ENCODE measurements at places on chromosomes 6 and 20.

- no peak for DNase-seq
Observed at GRCh38 chr20:16308754-16309153, 264.5 kb downstream of the KIF16B start.

GRCh38 chr6:74018825-74019224, 322.8 kb downstream of the CD109 start:
- DNase-seq: no peak

GRCh38 chr20:16206817-16207216, 366.4 kb downstream of the KIF16B start:
- no peak for DNase-seq

DNA sequence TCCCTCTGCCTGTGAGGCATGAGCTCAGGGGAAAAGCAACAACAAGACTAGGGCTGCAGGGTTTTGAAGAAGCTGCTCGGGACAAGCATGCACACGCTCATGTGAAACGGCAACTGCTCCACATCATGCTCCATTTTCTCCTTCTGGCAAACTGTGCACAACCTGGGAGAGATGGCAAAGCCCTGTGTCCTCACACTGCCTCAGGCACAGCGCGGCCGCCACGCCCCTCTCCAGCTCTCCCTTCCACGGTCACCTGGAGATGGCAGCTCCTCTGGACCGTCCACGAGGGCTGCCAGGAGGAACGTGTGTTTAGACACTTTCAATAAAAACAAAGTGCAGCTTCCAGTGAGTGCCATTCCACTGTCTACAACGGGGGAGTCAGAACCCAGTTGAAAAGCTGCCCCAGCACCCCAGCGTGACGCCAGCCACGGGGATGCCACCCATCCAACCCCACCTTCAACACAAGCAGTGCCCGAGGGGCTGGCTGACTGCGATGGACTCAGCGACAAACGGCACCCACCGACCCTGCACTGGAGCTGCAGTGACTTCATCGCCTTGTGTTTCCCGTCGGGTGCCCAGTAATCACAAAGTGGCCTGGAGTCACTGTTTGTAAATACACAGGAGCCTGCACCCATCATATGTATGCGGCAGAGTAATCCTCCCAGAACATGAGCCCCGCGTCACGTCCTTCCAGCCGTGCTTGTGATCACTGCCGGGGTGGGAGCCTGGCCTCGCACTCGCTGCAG, 16.1 kb downstream of the SMOC2 start:
- no peak for DNase-seq

DNA sequence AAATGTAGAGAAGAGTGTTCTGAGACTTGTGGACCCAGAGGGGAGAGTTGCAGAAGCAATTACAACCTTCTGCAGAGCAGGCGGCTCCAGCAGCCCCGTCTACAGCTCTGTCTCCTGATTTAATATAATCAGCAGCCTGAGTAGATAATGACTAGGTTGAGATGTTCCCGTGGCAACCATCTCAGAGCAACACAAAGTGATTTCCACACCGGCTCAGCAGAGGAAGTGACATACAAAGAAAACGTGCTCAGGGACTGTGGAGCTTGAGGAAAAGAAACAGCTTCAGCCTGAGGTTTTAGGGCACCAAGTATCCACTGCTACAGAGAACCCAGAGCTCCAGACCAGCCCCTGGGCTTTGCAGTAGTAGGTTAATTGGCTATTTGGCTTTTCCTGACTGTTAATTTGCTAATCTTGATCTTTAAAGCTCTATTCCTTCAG, 136.4 kb downstream of the MTFR2 start:
- DNase-seq: no peak

- no peak for DNase-seq
Observed at GRCh38 chr6:53635322-53635721, 30.2 kb downstream of the KLHL31 start.

DNA sequence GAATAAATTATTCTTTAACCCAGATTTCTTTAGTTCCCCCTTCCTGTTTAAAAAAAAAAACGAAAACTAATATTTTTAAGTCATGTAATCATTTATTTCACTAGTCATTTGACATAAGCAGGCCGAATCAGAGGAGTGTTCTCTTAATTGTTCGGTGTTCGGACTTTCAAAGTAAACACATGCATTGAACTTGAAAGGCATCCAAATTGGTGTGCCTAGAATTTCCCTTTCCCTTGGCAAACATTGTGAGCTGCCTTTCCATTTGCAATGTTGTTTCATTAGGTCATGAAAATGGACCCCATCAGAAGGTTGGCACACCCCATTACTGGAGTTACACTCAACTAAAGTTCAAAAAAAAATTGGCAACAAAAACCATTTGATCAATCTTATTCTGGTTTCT, 283.0 kb upstream of the MARCKS start:
- DNase-seq: no peak

DNA sequence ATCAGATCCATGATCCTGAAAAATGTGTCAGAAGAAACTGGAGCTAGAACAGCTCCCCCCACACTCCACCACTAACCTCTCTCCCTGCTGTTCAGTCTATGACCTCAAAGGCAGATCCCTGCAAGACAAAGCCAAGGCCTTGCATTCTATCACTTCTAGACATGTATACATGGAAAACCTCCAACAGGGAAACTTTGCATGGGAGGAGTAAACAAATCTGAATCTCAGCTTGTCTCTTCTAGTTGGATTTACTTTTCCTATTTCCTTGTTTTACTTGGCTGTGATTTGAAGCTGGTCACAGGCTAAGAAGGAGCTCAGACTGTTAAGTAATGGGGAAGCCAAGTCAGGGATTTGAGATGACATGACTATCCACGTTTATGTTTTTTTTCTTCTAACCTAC, 456.8 kb upstream of the CHD6 start:
- no peak for DNase-seq

DNA sequence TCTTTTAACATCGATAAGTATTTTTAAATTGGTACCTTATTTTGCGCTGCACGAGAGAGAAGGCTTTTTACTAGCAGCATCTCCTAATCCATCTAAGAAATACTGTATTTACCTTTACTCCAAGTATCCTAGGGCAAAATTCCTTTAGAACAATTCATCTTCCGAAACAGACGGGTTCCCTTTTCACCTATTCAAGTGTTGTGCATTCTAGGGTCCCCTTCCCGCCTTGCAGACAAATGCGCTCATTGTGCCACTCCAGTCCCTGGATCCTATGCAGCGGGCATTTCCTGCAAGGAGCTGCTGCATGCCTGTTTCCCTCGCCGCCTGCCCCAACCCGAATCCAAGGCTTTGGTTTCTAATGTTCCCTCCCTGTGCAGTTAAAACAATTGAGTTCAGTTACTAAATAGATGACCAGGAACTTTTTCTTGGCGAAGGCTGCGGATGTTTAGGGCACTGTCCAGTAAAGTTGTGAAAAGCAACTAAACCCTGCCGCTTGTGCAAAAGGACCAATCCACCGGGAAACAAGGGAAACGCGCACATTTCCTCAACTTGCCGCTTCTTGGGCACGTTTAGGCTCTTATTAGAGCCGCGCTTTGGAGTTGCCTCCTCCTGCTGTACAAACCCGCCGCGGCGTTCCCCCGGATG, 556 bp upstream of the SCAF8 start:
- no peak for DNase-seq

DNA sequence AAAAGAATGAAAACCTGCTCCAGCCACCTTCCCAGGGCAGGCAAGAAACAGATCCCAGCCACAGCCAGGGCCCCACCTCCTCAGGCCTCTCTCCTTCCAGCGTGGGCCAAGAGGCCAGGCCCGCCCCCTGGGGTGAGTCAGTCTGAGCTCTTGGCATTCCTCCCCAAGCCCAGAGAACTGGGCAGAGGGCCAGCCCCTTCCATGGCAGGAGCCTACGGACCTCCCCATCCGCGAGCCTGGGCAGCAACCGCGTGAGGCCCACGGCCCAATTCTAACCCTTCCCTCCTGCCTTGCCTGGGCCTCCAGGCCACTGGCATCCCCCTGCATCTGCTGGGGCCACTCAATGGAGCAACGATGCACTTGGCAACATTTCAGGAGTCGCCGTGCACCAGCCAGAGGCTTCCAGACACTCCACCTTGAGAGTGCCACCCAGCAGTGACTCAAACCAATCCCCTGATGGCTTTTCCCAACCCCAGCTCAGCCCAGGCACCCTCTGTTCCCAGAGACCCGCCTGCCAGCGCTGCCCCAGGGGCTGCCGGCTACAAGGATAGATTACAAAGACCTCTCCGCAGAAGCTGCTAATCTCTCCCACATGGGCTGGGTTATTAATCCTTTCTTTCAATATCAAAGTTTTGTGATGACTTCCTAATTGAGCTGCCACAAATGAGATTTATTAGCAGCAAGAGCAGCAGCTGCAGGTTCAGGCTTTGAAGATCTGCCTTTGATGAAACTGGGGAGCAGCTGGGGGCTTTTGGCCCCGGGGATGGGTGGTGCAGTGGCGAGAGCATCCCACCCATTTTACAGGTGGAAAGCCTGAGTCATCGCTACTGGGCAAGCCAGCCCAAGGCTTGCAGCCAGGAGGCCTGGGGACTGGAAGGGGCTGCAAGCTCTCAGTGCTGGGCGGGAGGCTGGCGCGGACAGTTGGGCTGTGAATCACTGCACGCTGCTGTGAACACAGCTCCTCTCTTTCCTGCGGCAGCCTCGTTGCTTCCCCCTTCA, 85.7 kb downstream of the NFATC2 start:
- peak; percentile 31 for DNase-seq

DNA sequence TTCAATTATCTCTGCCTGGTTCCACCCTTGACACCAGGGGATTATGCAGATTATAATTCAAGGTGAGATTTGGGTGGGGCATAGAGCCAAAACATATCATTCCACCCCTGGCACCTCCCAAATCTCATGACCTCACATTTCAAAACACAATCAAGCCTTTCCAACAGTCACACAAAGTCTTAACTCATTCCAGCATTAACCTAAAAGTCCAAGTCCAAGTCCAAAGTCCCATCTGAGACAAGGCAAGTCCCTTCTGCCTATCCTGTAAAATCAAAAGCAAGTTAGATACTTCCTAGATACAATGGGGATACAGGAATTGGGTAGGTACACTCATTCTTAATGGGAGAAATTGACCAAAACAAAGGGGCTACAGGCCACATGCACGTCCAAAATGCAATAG, 73.7 kb upstream of the SLC24A3 start:
- DNase-seq: no peak

DNA sequence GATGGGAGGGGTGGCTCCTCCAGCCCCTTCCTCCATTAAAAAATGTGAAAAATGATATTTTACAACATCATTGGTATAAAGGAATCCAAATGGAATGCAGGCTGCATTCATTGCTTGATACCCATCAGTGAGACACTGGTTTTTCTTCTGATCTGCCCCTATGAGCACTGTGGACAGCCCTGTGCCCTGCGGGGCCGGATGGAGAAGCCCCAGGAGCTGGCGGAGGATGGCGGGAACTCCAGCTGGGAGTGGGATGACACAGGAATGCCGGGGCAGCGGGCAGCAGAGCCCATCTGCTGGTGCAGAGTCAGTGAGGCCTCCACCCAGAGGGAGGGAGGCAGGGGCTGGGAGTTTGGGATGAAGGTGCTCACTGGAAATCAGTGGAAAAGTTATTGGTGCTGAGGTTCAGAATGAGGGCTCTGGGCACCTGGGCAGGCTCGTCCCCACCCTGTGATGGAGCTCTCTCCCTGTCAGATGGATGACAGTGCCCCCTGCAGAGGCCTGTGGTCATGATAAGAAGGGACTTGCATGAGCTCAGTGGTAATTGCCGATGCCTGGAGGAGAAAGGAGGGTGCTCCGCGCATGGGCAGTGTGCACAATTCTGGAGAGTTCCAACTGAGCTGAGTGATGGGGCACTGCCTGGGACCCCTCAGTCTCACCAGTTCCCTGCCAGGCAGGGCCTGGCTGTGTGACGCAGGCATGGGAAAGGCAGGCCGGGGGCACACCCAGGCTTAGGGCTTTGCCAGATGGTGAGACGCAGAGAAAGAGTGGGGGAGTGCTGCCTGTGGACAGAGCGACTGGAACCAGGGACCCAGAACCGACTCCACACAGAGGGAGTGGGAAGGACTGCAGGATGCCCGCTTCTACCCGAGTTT, 23.2 kb downstream of the CTCFL start:
- no peak for DNase-seq

DNA sequence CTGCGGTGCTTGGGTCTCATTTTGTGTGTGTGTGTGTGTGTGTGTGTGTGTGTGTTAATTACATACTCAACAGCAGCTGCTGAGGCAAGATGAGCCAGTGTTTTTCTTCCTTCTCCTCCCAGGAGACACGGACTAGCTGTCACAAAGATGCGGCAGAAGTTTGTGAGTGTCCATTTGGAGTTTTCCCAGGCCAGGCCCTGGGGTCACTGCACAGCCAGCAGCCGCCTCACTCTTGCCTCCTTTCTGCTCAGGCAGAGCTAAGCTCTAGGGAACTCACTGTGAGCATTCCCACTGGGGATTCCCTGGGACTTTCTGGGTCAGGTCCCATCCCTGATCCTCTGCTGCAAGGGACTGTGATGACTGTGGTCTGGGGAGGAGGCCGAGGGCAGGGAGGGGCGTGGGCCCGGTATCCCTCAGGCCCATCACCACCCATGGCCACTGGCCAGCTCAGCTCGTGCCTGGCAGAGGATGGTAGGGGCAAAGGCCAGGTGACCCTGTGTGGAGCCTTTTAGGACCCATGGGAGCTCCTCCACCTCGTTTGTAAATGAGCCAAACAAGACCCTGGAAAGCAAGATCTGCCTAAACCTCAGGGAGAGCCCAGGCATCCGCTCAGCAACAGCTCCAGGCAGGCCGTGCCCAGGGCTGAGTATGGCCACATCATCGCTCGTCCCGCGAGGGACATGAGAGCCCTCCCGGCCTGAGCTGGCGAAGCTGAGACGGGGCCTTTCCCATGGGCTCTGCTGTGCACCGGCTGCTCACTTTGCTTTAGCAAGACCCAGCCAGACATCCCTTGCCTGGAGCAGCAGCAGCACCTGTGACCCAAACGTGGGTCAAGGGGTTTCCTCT, 102.0 kb downstream of the PSMB1 start:
- DNase-seq: no peak

GRCh38 chr20:52379723-52380336, 188.3 kb upstream of the ZFP64 start:
- DNase-seq: peak; percentile 39

DNA sequence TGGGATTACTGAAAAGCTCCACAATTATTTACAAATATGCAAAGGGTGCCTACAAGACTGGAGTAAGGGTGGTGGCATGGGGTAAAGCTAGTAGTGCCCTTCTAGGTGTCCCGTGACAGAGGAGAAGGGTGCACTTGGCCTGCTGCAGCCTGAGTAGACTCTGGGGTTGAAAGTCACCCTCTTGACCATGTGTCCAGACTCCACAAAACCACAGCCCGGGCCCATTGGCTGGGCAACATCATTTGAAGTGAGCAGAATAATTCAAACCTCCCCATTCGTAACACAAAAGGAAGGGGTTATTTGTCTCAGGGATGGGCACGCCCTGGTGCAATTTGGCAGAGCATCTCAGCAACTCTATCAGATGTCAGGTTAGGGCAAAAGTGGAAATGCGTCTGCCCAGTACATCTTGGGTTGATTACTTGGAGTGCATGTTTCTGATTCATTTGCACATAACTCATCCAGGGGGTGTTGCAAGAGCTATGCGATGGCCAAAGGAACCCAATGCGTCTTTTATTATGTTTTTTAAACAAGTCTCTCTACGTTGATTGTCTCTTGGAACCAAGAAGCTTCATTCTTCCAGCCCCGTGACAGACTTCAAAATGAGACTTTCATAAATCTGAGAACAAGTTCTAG, 56.7 kb downstream of the ISM1 start:
- DNase-seq: no peak

- peak; percentile 76 for DNase-seq
Observed at GRCh38 chr6:31400467-31401289, 2.7 kb upstream of the MICA start.
